Type B pancreatic cell (in vitro differentiated cells): ENCODE measurements at places on chromosomes 11 and 22. TPM values are rescaled to one million over a fixed set of nuclear protein-coding genes. Genes with fewer than 3 reads are reported as not detected.

DNA sequence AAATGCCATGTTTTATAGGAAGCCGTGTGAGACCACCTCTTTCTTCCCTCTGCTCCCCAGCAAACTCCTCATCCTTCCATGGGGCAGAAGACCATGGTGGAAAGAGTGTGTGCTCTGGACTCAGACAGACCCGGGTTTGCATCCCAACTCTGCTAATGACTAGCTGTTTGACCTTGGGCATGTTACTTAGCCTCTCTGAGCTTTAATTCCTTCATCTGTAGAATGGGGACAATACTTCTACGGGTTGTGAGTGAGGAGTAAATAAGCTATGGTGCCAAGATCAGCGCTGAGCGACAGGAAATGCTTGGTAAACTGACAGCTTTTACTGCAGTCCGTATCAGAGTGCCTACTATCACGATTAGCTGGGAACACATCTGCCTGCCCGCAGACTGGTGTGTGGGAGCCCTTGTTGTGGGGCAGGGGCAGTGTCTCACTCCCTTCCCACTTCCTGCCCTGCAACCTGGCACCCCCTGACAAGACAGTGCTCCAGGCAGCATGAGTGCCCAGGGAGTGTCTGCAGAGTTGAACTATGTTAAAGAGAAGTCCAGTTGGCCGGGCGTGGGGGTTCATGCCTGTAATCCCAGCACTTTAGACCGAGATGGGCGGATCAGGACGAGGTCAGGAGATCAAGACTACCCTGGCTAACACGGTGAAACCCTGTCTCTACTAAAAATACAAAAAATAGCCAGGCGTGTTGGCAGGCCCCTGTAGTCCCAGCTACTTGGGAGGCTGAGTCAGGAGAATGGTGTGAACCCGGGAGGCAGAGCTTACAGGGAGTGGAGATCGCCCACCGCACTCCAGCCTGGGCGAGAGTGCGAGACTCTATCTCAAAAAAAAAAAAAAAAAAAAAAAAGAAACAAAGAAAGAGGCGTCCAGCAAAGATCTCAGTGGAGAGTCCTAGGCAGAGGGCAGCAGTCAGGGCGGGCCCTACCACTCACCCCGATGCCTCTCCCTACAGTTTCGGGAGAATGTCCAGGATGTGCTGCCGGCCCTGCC, 2.2 kb downstream of the SEC14L2 start:
- DNase-seq = no peak

GRCh38 chr22:19578180-19579004, 54.2 kb upstream of the CLDN5 start:
- DNase-seq = no peak

GRCh38 chr11:71384561-71384960, 63.6 kb downstream of the DHCR7 start:
- DNase-seq = no peak

- DNase-seq = no peak
Observed at GRCh38 chr11:30545507-30545906, 40.6 kb downstream of the MPPED2 start.

- DNase-seq = peak; percentile 68
Observed at GRCh38 chr22:50157709-50158375, 12.7 kb upstream of the PANX2 start.

DNA sequence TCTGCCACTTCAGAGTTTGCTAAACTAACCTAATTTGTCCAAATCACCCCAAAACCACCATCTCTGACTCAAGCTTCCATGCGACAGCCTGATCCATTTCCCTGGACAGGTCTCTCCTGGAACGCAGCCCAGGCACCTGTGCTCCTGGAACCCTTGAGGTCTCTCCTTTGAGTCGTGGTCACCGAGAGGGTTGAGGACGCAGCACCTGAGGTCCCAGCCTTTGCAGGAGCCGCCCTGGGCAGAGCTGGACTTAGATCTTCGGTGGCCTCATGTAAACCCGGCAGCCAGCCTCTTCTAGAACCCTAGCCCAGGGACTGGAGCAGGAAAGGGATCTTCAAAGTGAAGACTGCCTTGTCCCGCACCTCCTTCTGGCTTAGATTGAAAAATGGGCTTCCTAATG, 37.6 kb downstream of the ASRGL1 start:
- no peak for DNase-seq

DNA sequence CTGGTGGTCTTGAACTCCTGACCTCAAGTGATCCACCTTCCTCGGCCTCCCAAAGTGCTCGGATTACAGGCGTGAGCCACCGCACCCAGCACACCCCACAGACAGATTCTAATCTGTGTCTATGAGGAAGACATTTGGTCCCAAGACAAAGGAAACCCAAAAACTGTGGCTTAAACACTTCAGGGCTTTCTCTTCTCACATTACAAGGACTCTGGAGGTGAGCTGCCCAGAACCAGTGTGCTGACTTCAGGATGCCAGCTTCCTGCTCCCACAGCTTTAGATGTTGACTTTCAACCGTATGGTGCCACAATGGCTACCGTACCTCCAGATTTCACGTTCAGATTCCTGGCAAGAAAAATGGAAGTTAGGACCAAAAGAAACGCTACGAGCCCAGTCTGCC, 32.2 kb upstream of the SYT7 start:
- DNase-seq = no peak

- peak; percentile 60 for DNase-seq
Observed at GRCh38 chr11:17605651-17606122, 58.6 kb downstream of the OTOG start.

- no peak for DNase-seq
Observed at GRCh38 chr11:128897826-128898225, 6.7 kb downstream of the KCNJ5 start.

DNA sequence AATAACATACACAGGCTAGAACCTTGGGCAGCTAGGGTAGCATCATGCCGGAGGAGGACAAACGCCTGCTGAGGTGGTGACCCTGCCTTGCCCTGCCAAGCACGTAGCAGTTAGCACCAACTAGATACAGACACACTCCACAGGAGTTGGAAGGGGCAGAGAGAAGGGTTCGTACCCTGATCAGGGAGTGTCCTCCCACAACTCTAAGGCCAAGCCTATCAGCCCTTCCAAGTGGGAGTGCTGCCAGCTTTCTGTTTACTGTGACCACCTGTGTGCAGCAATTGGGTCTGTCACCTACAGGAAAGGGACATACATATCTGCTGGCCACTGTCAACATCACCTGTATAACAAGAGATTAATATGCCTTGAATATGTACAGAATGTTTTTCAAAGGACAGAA, 1.9 kb upstream of the THAP7 start:
- DNase-seq = no peak

DNA sequence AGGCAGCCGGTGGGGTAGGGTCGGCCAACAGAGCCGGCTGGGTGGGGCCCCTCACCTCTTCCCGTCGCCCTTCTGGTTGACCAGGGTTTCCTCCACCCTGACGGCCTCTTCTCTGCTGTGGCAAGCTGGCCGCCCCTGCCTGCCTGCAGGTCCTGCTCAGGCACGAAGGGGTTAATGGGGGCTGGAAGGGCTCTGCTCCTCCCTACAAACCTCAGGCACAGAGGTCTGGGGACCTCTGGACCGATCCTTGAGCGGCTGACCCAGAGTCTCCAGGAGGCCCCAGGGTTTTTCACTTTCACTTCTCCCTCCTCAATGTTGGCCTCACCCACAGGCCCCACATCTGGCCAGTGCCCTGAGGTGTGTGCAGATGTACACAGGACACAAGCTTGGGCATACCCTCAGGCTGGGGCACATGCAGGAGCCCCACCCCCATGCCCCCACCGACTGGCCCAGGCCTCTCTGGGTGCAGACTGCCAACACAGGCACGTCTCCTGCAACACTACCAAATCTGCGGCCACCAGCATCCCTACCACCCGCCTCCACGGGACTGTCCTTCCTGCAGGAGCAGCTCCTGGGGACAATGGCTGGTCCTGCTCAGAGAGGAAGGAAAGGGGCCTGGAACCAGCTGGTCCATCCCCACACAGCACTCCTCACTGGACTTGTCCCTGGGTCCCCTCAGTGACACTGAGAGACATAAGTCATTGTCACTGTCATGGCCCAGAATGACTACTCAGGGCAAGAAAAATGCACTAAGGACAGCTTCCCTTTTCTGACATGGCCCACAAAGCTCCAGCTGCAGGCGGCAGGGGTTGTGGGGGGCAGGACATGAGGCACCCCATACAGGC, 3.2 kb upstream of the TBX1 start:
- DNase-seq = no peak

- DNase-seq = peak; percentile 77
Observed at GRCh38 chr22:22710719-22711531, 66.5 kb downstream of the GGTLC2 start.

DNA sequence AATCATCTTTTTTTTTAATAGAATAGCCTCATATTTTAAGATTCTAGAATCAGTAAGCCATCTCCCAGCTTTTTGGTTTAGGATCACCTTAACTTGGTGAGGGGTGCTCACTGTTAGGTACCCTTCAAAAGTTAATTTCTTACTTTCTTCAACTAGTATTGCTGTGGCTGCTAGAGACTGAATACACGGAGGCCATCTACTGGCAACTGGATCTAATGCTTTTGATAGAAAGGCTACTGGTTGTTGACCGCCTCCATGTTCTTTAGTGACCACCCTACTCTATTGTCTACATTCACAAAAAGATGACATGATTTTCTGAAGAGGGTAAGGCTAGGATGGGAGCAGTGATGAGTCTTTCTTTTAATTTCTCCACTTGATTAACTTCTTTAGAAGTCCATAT, 16.7 kb upstream of the ALDH3B2 start:
- no peak for DNase-seq

DNA sequence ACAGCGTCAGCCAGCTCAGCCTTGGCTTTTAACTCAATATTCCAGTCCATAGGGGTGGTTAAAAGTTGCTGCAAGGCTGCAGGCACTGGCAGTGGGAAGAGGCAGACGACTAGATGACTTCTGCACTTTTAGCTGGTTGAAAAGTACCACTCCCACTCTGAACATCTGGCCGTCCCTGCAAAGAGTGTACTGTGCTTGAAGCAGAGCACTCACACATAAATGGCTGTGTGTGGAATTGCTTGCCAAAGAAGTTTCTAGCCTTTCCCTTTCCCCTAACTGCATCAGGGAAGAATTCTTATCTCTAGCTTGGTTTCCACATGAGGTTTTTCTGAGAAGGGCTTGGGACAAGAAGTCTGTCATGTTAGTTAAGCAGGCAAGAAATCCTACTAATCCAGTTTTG, 5.1 kb upstream of the PHLDB1 start:
- no peak for DNase-seq

GRCh38 chr11:2931771-2932738, 2.8 kb upstream of the PHLDA2 start:
- no peak for DNase-seq

- DNase-seq = no peak
Observed at GRCh38 chr11:45625611-45626010, 39.8 kb downstream of the CHST1 start.

DNA sequence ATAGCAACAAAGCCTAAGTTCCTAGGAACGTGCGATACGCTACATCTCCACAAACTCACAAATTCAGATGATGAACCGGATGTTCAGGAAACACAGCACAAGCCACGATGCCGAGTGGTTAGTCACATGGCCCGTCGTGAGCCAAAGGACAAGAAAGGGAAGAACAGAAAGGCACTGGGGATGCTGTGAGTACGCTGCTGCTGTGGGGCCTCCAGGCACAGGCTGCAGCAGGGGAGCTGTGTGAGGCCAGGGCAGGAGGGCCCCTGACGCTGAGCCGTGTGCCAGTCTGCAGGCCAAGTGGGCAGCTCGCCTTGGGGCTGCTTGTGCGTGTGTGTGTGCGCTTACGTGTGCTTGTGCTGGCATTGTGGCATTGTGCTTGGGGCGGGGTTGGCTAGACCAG, 89.4 kb downstream of the CTTN start:
- DNase-seq = no peak

DNA sequence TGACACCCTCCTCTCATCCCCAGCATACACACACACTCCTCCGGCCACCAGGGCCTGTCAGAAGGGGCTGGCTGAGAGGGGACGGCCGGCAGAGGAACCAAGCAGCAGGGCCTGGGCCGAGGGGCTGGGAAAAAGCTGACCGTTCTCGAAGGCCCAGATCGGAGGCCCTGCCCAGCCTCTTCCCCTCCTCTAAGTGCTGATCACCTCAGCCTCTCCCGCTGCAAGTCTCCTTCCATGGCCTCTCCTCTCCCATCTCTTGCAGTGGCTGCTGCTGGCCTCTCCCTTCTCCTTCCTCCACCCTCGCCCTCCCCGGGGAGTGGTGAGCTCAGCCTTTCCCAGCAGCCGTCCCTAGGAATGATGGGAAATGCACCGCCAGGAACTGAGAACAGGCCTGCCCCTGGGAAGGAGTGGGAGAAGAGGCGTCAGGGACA, 39.6 kb downstream of the ARRB1 start:
- no peak for DNase-seq

GRCh38 chr11:70463478-70464255, 65.3 kb downstream of the CTTN start:
- DNase-seq = no peak

- no peak for DNase-seq
Observed at GRCh38 chr11:125944350-125945010, 1.4 kb upstream of the VSIG10L2 start.

- no peak for DNase-seq
Observed at GRCh38 chr11:3049430-3050243, 7.6 kb downstream of the CARS1 start.

DNA sequence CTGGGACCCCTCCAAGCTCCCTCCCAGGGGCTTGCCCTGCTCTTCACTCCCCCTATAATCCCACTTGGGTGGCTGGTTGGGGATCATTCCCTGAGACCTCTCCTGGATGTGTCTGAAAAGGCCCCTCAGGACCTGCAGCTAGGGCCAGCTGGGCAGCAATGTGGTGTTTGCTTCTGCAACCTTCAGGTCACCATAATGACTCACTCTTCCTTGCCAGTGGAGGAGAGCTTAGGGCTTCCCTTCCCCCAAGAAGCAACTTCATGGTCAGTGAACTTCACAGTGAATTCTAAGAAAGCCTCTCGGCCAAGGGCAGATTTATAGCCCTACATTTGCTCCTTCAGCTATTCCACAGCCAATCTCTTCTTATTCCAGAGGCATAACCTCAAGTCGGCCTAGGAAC, 45.1 kb upstream of the TSPAN18 start:
- DNase-seq = no peak

GRCh38 chr22:45964372-45964771, 12.6 kb downstream of the WNT7B start:
- no peak for DNase-seq

GRCh38 chr22:38674888-38675287, 6.9 kb upstream of the TOMM22 start:
- DNase-seq = no peak

The CECR2 gene
- total RNA-seq = 7.9 and 25.3 TPM in 2 replicates

The MMP7 gene
- 1.8 and 3.5 TPM in 2 replicates for total RNA-seq

The BDNF gene
- total RNA-seq = 3.6 and 5.5 TPM in 2 replicates

The MOGAT2 gene
- total RNA-seq = 1.2 and 2.2 TPM in 2 replicates

The PARVA gene
- 32.3 and 49.4 TPM in 2 replicates for total RNA-seq

The MYOD1 gene
- total RNA-seq = 3.6 TPM in 1 of 2 replicates, not detected in the other

The KCNQ1 gene
- total RNA-seq = 3.7 and 4.8 TPM in 2 replicates

The SOX6 gene
- total RNA-seq = 8.7 and 24.9 TPM in 2 replicates

The RFPL1 gene
- not detected in 2 replicates for total RNA-seq

The KLHL22 gene
- 34.3 and 38.8 TPM in 2 replicates for total RNA-seq

The BTG4 gene
- total RNA-seq = not detected in 2 replicates

The PLXNB2 gene
- total RNA-seq = 352 and 500 TPM in 2 replicates

The KRTAP5-9 gene
- 0.43 TPM in 1 of 2 replicates, not detected in the other for total RNA-seq

The GDPD5 gene
- total RNA-seq = 7.5 and 11.3 TPM in 2 replicates

The FXYD6 gene
- total RNA-seq = 22.9 and 66.6 TPM in 2 replicates

The GLB1L3 gene
- total RNA-seq = not detected in 2 replicates

The ZP1 gene
- not detected in 2 replicates for total RNA-seq

The UEVLD gene
- 15.7 and 22.4 TPM in 2 replicates for total RNA-seq

The TUB gene
- total RNA-seq = 11.5 and 28.8 TPM in 2 replicates
